ENCODE measurements at places on chromosomes 16 and 17. TPM values are rescaled to one million over a fixed set of nuclear protein-coding genes. Genes with fewer than 3 reads are reported as not detected.
A peak's percentile ranks its signal among the peaks of the same experiment; 100 is the strongest.

GRCh38 chr17:565521-565920 is 149.1 kb downstream of the VPS53 start:
- peaks cover 28% of the 10 kb centered on the region for H3K36me3 ChIP-seq
- no peak for DNase-seq
- no peaks in the 10 kb centered on the region for H3K27me3 ChIP-seq
- H3K27ac ChIP-seq: no peak overlapping the region
- no peak overlapping the region for H3K4me3 ChIP-seq

DNA sequence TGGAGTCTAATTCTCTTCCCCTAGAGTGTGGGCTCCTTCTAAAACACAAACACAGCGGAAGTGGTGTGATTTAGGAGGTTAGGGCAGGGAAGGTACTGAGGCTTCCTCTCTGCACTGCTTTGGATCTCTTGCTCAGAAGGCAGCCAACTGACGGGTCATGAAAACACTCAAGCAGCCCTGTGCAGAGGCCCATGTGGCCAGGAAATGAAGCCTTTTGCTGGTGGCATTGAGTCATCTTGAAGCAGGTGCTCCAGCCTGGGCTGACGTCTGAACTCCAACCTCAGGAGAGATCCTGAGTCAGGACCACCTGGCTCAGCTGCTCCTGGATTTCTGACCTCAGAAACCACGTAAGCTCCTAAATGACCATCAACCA is 72.9 kb downstream of the MRM1 start:
- H3K36me3 ChIP-seq: no peaks in the 10 kb centered on the region
- no peaks in the 10 kb centered on the region for H3K4me1 ChIP-seq
- H3K27ac ChIP-seq: no peak overlapping the region
- DNase-seq: no peak
- no peaks in the 10 kb centered on the region for H3K27me3 ChIP-seq
- H3K4me3 ChIP-seq: no peak overlapping the region

GRCh38 chr17:79563237-79564013 is 47.4 kb downstream of the RBFOX3 start:
- no peak for DNase-seq
- no peaks in the 10 kb centered on the region for H3K36me3 ChIP-seq
- H3K27ac ChIP-seq: no peak overlapping the region
- H3K27me3 ChIP-seq: peaks cover 80% of the 10 kb centered on the region
- H3K4me1 ChIP-seq: no peaks in the 10 kb centered on the region
- no peak overlapping the region for H3K4me3 ChIP-seq

KIF18B gene
- 2.8 TPM for total RNA-seq

DNA sequence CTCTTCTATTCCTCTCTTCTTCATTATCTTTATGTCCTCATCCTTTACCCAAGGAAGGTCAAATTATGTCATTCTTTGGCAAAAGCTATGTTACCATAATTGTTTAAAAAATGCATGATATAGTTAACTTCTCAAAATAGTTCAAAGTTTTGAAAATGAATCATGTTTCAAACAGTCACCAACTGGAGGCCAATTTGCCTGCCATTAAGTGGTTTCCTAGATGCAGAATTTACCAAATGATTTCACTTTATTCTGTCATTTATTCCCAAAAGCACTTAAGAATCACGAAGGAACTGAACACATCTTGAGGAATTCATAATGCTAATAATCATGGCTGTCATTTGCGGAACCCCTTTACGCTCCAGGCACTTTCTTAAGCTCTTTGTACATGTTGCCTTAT is 190.9 kb upstream of the CDH11 start:
- DNase-seq: no peak
- no peaks in the 10 kb centered on the region for H3K36me3 ChIP-seq
- H3K4me3 ChIP-seq: no peak overlapping the region

- DNase-seq: no peak
- H3K27ac ChIP-seq: no peak overlapping the region
- H3K4me3 ChIP-seq: no peak overlapping the region
- peaks cover 26% of the 10 kb centered on the region for H3K4me1 ChIP-seq
- no peaks in the 10 kb centered on the region for H3K36me3 ChIP-seq
- H3K27me3 ChIP-seq: peaks cover 6% of the 10 kb centered on the region
Measured at GRCh38 chr16:8880839-8881510, 1.2 kb upstream of the LITAFD start.

ACSM2B gene
- total RNA-seq: not detected

GRCh38 chr17:48095611-48096010 is 5.7 kb downstream of the CBX1 start:
- H3K27me3 ChIP-seq: no peaks in the 10 kb centered on the region
- no peak overlapping the region for H3K4me3 ChIP-seq
- H3K36me3 ChIP-seq: peaks cover 6% of the 10 kb centered on the region
- no peak overlapping the region for H3K27ac ChIP-seq

ABCA3 gene
- total RNA-seq: 8.1 TPM

- peaks cover 10% of the 10 kb centered on the region for H3K4me1 ChIP-seq
- H3K27me3 ChIP-seq: peaks cover 36% of the 10 kb centered on the region
- DNase-seq: no peak
- no peaks in the 10 kb centered on the region for H3K36me3 ChIP-seq
Measured at GRCh38 chr17:63537991-63538692, 12.1 kb upstream of the DCAF7 start.

ABCC12 gene
- total RNA-seq: not detected

KRT39 gene
- total RNA-seq: 13.3 TPM

- no peak overlapping the region for H3K4me3 ChIP-seq
- DNase-seq: no peak
- H3K27ac ChIP-seq: no peak overlapping the region
- H3K36me3 ChIP-seq: no peaks in the 10 kb centered on the region
- peaks cover 29% of the 10 kb centered on the region for H3K4me1 ChIP-seq
- no peaks in the 10 kb centered on the region for H3K27me3 ChIP-seq
Measured at GRCh38 chr17:62702746-62703260, 75.3 kb downstream of the MRC2 start.

- H3K27me3 ChIP-seq: no peaks in the 10 kb centered on the region
- DNase-seq: no peak
- no peak overlapping the region for H3K4me3 ChIP-seq
- peak overlapping the region; percentile 34 for H3K27ac ChIP-seq
Measured at GRCh38 chr16:12539185-12539929, 264.3 kb downstream of the CPPED1 start.

DNA sequence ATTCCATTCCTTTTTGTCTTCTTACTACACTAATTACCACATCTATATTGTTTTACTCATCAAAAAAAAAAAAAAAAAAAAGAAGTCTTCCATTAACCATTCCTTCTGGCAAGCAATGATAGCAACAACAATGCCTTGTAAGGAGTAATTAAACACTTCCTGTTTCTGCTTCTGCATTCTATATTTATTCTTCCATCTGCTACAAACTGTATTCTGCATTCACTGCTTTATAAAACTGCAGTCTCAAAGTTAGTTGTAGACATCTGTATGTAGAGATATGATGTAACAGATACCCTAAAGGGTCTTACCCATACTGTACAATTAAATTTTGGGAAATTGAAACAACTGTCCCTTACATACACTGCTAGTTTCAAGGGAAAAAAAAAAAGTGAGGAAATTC is 28.7 kb upstream of the ABCA6 start:
- H3K27ac ChIP-seq: no peak overlapping the region
- no peak for DNase-seq
- no peak overlapping the region for H3K4me3 ChIP-seq
- H3K36me3 ChIP-seq: no peaks in the 10 kb centered on the region
- H3K4me1 ChIP-seq: no peaks in the 10 kb centered on the region

GRAP gene
- total RNA-seq: 3.1 TPM

ITGAL gene
- 0.47 TPM for total RNA-seq

CACNG5 gene
- total RNA-seq: not detected

KDM6B gene
- total RNA-seq: 21.4 TPM

DNA sequence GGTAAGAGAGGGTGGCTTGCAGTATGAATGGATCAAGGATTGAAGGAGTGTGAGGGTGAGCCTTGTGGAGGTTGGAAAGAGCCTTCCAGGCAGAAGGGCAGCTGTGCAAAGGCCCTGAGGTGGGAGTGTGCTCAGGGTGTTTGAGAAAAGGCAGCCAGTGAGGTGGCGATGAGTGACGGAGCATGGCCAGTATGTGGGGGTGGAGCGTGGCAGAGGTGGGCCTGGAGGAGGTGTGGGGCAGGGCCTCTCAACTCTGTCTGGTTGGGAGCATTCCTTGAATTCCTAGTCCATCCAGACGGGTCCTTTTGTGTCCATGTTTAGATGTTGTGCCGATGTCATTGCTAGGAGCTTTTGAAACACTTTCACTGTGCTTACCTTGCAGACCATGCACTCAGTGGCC is 51.3 kb downstream of the EPN2 start:
- DNase-seq: no peak
- H3K4me3 ChIP-seq: no peak overlapping the region
- H3K27me3 ChIP-seq: no peaks in the 10 kb centered on the region
- peaks cover 54% of the 10 kb centered on the region for H3K4me1 ChIP-seq
- no peak overlapping the region for H3K27ac ChIP-seq

GRCh38 chr16:4086153-4086552 is 30.1 kb downstream of the ADCY9 start:
- no peaks in the 10 kb centered on the region for H3K36me3 ChIP-seq
- H3K4me1 ChIP-seq: peaks cover 27% of the 10 kb centered on the region
- H3K4me3 ChIP-seq: no peak overlapping the region

GRCh38 chr17:60590070-60590469 is 9.9 kb upstream of the PPM1D start:
- no peak overlapping the region for H3K27ac ChIP-seq
- H3K4me3 ChIP-seq: no peak overlapping the region
- DNase-seq: no peak
- no peaks in the 10 kb centered on the region for H3K36me3 ChIP-seq

CTF1 gene
- total RNA-seq: 0.30 TPM

GRCh38 chr16:74622005-74622404 is 15.1 kb upstream of the GLG1 start:
- DNase-seq: peak; percentile 6
- H3K4me1 ChIP-seq: no peaks in the 10 kb centered on the region
- no peak overlapping the region for H3K4me3 ChIP-seq
- peaks cover 53% of the 10 kb centered on the region for H3K36me3 ChIP-seq
- H3K27ac ChIP-seq: no peak overlapping the region
- H3K27me3 ChIP-seq: no peaks in the 10 kb centered on the region

DNA sequence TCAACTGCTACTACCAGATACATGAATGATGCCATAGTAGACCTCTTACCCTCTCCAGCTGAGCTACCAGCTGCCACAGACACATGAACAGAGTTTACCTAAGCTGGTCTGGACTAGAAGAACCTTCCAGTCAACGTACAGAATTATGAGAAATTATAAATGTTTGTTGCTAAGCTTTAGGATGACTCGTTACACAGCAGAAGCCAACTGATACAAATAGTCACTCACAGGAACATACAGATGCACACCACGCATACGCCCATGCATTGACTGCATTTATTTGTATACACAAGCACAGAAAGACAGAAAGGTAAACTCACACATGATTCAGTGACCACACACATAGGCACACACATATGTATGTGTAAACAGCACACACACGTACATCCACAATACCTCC is 164.6 kb downstream of the SALL1 start:
- H3K27me3 ChIP-seq: no peaks in the 10 kb centered on the region

DNA sequence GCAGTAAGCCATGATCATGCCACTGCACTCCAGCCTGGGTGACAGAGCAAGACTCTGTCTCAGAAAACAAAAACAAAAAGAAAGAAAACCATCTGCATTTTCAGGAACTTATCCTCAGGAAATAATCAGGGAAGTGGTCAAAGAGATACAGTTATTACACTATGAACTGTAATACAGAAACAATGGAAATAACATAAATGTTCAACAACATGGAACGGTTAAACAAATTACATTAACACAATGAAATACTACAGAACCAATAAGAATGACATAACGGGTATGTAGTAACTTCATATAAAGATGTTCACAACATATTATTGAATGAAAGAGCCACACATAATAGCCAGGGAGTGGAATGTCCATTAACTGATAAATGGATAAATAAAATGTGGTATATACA is 6.7 kb downstream of the BBS2 start:
- no peak overlapping the region for H3K4me3 ChIP-seq
- DNase-seq: no peak
- H3K27ac ChIP-seq: no peak overlapping the region
- no peaks in the 10 kb centered on the region for H3K27me3 ChIP-seq
- peaks cover 38% of the 10 kb centered on the region for H3K4me1 ChIP-seq
- H3K36me3 ChIP-seq: peaks cover 37% of the 10 kb centered on the region

Data from suprapubic skin (tissue), 4 donors.